ENCODE measurements at places on chromosomes 1 and 21. TPM values are rescaled to one million over a fixed set of nuclear protein-coding genes. Genes with fewer than 3 reads are reported as not detected.

GRCh38 chr21:42032968-42033367 lies 22.8 kb upstream of the ZBTB21 start:
- H3K4me3 ChIP-seq: no peak overlapping the region
- no peaks in the 10 kb centered on the region for H3K36me3 ChIP-seq
- H3K27ac ChIP-seq: no peak overlapping the region
- DNase-seq: no peak
- H3K27me3 ChIP-seq: peaks cover 4% of the 10 kb centered on the region
- no peaks in the 10 kb centered on the region for H3K4me1 ChIP-seq

DNA sequence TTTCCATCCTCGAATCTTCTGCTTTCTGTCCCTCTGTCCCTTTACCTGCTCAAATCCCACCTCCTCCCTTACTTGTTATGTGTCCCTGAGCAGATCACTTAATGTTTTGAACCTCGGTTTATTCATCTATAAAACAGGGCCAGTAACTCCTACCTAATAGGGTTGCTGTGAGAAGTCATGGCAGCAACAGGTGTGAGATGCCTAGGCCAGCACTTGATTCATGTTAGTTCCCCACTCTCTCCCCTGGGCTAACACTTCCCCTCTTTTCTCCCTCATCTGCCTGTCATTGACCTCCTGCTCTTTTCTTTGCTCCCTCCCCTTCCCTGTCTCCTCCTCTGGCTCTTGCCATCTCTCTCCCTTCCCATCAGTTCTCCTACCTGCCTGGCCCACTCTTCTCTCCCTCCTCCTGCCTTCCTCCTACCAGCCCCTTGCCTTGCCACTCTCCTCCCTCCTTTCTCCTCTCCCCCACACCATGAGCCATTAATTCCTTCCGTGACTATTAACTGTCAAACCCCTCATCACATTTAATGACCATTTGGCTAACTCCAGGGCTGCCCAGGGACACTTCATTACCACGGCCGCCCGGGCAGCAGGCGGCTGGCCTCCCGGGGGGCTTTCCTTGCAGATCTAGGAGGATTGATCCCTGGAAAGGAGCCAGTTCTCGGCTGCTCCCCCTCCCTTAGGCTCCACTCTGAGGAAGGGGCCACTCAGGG lies 90.6 kb upstream of the CD1D start:
- H3K4me1 ChIP-seq: no peaks in the 10 kb centered on the region
- H3K27me3 ChIP-seq: no peaks in the 10 kb centered on the region
- H3K4me3 ChIP-seq: no peak overlapping the region
- H3K27ac ChIP-seq: no peak overlapping the region
- peaks cover 91% of the 10 kb centered on the region for H3K36me3 ChIP-seq

DNA sequence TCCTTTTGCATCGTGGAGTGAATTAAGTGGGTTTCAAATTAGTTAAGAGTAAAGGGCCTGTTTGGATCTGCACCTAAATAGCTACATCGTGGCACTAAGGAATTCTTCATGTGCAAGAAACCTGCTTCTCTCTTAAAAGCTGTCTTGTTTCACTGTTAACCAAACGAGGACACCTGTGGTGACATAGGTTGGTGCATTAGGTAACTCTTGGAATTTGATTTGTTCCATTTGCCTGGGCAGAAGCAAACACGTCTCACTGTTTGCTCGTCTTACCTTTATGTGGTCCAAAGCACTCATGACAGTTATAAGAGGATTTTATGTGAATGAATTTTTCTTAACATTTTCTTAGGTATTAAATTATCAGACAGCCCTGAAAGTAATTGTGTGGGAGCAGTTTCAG lies 60.9 kb downstream of the PRDM2 start:
- peaks cover 25% of the 10 kb centered on the region for H3K4me1 ChIP-seq
- H3K27ac ChIP-seq: no peak overlapping the region
- no peaks in the 10 kb centered on the region for H3K36me3 ChIP-seq
- H3K4me3 ChIP-seq: no peak overlapping the region
- DNase-seq: no peak

DNA sequence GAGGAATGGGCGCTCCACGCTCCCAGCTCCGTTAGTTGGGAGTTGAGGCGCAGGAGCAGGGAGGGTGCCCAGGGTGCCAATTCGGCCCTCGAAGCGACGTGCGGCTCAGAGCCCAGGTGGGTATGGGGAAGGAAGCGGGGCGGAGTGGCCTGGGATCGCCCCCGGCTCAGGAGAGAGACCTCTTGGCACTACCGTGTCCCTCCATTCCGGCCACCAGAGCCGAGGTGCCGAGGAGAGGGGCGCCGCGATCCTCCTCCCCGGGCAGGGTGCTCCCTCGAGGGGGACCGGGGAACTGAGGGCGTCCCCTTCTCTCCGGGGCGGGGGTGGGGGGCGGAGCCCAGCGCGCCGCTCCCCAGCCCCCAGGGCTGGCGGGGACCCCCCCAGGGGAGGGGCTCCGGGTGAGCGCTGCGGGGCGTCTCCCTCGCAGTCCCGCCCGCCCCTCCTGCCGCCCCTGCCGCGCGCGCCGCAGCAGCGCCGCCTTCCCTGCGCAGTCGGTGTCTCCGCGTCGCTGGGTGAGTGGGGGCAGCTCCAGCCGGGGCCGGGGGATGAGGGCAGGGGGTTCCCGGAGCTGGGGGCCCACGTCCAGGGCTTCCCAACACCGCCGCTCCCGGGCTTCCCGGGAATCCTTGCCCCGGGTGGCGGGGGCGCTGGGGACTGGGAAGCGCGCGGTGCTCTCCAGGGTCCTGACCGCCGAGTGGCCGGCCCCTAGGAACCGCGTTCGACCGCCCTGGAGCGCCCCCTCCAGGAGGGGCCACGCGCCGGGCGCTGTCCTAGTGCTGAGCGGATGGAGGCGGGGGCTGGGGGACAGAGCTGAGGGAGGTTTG lies at the start of gene HPCA:
HPCA (plus strand) TSS at position 488 of the 824 bp plus-strand sequence. CDS start 2,408 bp downstream, outside the sequence.
- no peak within 1 kb of the TSS for H3K4me3 ChIP-seq
- peak; percentile 99 for DNase-seq
- H3K36me3 ChIP-seq: no peaks in the 10 kb centered on the region
- H3K27ac ChIP-seq: no peak within 1 kb of the TSS
- no peaks in the 10 kb centered on the region for H3K4me1 ChIP-seq
- H3K27me3 ChIP-seq: peaks cover 36% of the 10 kb centered on the region

DNA sequence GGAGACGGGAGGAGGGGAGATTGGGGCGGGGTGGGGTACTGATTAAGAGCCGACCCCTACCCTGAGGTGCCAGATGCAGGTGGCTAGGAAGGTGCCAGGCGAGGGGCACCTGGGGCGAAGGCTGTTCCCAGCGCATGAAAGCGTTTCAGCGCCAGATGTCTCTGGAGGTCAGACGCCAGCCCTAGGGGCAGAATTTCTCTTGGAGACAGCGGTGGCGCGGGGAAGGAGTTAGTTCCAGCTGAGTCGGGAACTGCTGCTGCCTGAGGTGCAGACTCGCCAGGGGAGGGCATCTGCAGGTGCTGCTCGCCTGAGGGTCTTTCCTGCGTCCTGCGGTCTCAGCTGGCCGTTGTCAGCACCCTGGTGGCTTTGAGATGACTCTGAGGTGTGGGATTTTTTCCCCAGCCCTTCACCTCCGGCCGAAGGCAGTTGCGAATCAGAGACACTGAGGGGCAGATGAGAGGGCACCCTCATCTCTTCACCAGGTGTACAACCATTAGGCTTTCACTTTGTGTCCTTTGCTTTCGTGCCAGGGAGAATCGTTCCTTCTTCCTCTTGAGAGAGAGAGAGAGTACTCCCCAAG lies 539 bp downstream of the CGN start:
- peaks cover 73% of the 10 kb centered on the region for H3K27me3 ChIP-seq
- H3K27ac ChIP-seq: no peak overlapping the region
- H3K36me3 ChIP-seq: no peaks in the 10 kb centered on the region
- DNase-seq: peak; percentile 74

DNA sequence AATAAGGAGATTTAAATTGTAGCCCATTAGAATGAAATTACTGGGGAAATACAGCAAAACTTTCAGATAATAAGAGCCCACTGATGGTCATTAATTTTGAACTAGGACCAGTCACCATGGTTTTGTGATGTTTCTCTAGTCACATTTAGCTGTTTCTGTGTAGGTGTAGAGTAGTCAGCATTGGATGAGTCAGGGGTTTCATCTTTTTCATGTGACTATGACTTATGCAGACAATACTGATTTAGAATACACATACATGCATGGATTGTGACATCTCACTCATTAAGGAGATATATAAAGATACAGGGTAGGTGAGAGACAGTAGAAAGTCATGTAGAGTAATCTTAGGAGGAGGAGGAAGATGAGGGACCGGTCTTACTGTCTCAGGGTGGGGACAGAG lies 1192.7 kb downstream of the KCNT2 start:
- no peaks in the 10 kb centered on the region for H3K36me3 ChIP-seq
- DNase-seq: no peak
- H3K27ac ChIP-seq: no peak overlapping the region
- H3K27me3 ChIP-seq: no peaks in the 10 kb centered on the region
- no peaks in the 10 kb centered on the region for H3K4me1 ChIP-seq
- no peak overlapping the region for H3K4me3 ChIP-seq

DNA sequence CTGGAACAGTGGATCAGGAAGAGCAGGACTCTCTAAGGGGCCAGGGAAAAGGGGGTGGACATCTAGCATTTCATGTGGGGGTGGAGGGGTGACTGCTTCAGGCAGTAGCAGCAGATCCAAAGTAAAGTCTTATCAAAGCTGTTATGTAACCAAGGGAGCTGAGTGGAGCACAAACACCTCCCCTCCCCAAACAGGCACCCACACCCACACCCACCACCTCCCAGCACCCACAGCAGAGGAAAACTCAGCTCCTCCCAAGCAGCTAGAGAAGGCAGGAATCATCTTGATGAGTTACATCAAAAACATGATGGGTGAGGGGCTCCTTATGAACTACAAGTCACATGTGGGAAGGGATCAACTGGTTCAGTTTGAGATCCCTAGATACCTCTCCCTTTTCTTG lies 6.0 kb downstream of the DLGAP3 start:
- H3K4me3 ChIP-seq: no peak overlapping the region
- DNase-seq: no peak
- no peak overlapping the region for H3K27ac ChIP-seq
- H3K36me3 ChIP-seq: no peaks in the 10 kb centered on the region
- no peaks in the 10 kb centered on the region for H3K4me1 ChIP-seq
- H3K27me3 ChIP-seq: peaks cover 27% of the 10 kb centered on the region

The S100A2 gene
- total RNA-seq: 1.8 TPM

The SPATA21 gene
- not detected for total RNA-seq

GRCh38 chr1:180586671-180587155 lies 27.9 kb downstream of the OVAAL start:
- H3K27me3 ChIP-seq: no peaks in the 10 kb centered on the region
- H3K36me3 ChIP-seq: no peaks in the 10 kb centered on the region
- no peak overlapping the region for H3K4me3 ChIP-seq

All from osteoblast (primary cell).